ENCODE measurements at places on chromosomes 2 and 18. TPM values are rescaled to one million over a fixed set of nuclear protein-coding genes. Genes with fewer than 3 reads are reported as not detected.

The SNORC gene
- total RNA-seq: 14.6 TPM

The PRSS56 gene
- not detected for total RNA-seq

The AKAIN1 gene
- total RNA-seq: not detected

The HAAO gene
- not detected for total RNA-seq

The CSRNP3 gene
- total RNA-seq: 0.75 TPM

The KCNK3 gene
- total RNA-seq: 28.4 TPM

The FAM237A gene
- total RNA-seq: not detected

The DPP4 gene
- total RNA-seq: 22.0 TPM

The GNLY gene
- not detected for total RNA-seq

The KYNU gene
- total RNA-seq: 187 TPM

The ZAP70 gene
- not detected for total RNA-seq
